Suppressor macrophage treated with lipopolysaccharide for 1 hour (primary cell): ENCODE measurements at places on chromosomes 1 and 21.

GRCh38 chr1:17833661-17834501 lies 78.7 kb downstream of the ACTL8 start:
- DNase-seq = no peak

- DNase-seq = peak; percentile 17
Observed at GRCh38 chr1:76759950-76760349, 107.3 kb upstream of the ST6GALNAC5 start.

GRCh38 chr1:223853748-223854147 lies 8.0 kb upstream of the TP53BP2 start:
- no peak for DNase-seq

DNA sequence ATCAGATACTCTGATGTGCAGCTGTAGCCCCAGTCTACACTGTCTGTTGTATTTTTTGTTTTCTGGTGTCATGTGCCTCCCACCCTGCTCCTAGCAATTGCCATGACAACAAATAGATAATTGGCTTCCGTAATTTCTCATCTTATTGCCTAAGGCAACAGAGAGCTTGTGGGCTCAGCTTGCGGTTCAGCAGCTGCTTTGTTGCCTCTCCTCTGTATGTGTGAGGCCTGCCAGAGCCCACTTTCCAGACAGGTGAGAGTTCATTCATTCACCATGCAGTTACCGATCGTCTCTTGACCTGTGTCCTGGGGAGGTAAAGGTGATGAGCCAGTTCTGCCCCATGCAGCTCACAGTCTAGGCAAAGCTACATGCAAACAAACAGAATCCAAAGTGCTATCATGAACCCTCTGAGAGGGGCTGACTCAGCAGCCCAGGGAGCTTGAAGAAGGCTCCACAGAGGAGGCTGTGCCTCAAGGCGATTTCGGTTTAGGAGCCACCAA lies 11.9 kb downstream of the LGALS8 start:
- no peak for DNase-seq

DNA sequence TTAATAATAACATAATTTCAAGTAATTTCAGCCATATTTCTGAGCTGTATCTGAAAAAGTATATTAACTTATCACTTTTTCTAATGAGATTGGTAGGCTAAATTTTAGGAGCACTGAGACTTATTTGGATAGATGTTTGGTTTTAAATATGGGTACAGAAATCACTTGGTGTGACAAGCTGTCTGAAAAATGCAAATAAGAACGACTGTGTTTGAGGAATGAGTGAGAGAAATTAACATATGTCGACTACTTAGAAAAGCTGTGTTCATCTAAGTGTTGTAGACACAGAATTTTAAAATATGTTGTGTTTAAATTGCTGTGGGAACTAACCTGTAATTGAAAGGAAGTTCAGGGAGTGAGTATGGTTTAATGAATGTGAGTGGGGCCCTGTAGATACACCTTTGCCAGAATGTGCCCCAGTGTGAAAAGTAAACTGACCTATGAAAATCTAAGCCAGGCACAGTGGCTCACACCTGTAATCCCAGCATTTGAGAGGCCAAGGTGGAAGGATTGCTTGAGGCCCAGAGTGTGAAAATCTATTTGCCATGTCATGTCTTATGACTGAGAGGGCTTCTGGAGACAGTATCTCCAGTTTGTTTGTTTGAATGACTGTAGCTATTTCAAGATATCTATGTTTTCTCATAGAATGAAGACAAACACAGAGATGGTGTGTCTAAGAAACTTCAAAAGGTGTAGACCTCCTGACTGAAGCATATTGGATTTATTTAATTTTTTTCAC lies 53.8 kb upstream of the LRRC8C start:
- no peak for DNase-seq

GRCh38 chr21:31580866-31581276 lies 78.6 kb upstream of the SOD1 start:
- peak; percentile 78 for DNase-seq

- DNase-seq = no peak
Observed at GRCh38 chr1:178928976-178929375, 58.1 kb upstream of the ANGPTL1 start.

DNA sequence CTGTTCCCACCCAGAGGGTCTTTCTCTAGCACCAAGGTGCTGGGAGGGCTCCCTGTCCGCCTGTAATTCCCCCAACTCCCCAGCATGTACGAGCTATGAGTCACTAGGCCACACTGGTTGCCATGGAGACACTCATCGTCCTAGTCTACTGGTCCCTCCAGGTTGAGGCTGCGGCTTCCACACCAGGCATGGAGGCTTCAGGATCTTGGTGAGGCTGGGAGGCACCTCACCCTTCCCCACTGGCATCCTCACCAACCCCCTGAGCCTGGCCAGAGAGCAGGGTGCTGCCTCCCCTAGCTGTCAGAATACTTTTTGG lies 75.6 kb upstream of the KAZN start:
- DNase-seq = no peak

DNA sequence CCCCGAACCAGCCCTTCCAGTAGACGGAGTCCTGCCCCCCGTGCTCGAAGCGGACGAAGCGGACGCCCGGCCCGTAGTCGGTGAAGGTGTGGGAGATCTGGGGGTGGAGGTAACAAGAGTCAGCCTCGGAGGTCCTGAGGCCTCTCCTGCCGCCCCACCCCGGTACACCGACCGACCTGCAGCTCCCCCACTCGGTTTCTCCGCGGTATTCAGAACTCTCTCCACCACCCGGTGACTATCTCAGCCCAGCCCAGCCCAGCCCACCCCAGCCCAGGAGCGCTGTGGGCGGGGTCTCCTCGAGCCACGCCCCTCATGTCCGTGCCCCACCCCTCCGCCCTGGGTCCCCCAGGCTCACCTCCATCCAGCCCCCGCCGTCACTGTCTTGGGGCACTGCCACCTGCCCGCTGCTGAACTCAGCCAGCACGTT lies 5.5 kb downstream of the FBXO2 start:
- peak; percentile 54 for DNase-seq

DNA sequence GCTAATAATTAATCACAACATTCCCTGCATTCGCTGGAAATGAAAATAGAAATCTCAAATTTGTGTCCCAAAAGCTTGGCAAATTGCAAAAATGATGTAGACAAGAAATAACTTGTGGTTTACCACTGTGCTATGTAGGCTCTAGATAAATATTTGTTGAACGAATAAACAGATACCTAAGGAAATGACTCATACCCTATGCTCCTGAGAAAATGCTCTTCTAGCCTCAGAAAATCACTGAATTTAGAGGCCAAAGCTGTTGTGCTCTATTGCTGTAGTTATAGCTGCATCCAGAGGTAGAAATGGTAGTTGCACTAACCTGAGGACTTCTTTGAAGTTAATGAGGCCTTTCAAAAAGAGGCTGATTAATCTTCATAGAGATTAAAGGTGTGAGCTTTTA lies 142.0 kb upstream of the ZNHIT6 start:
- no peak for DNase-seq

DNA sequence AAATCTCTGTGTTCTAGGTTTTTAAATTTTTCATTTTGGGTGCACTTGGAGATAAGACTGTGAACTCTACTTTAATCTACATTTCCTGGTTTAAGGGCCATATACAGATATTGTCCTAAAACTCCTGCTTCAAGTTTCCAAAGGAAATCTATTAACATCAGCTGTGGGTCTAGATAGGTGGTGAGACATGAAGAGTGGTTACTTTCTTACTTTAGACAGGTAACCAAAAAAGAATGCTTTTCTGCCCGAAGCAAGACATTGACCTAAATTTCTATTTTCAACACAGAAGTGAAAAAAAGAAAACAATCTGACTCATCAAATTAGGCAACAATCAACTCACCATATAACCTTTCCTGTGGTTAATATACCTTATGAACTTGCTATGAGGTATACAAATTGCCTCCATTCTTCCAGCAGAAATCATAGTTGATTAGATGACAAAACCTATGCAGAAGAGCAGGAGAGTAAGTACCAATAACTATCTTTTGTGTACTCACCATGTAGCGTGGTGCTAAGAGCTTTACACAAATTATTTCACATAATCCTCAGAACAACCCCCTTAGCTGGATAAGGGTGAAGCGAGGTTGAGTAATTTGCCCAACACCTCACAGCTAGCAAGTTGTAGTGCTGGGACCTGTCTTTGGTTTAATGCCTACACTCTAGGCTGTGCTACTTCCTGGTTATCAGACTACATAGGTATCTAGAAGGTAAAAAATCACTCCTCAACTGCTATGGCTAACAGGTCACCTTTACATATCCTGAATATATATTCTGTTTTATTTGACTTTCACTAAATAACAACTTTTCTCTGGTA lies 23.4 kb upstream of the PTPN14 start:
- no peak for DNase-seq

DNA sequence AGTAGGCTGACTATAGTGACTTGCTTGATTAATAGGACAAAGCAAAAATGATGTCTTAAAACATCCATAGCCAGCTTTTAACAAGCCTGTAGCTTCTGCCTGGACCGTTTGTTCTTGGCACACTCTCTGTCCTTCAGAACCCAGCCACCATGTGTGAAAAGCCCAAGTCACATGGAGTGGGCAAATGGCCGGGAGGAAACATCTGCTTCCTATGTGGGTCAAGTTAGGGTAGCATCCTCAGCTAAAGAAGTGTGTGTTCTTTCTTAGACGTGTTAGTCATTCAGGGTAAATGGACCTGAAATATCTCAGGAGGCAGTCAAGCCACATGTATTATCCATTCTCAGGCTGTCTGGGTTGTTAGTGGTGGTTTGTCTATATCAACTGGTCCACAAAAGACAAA lies 23.4 kb downstream of the RD3 start:
- DNase-seq = peak; percentile 17

DNA sequence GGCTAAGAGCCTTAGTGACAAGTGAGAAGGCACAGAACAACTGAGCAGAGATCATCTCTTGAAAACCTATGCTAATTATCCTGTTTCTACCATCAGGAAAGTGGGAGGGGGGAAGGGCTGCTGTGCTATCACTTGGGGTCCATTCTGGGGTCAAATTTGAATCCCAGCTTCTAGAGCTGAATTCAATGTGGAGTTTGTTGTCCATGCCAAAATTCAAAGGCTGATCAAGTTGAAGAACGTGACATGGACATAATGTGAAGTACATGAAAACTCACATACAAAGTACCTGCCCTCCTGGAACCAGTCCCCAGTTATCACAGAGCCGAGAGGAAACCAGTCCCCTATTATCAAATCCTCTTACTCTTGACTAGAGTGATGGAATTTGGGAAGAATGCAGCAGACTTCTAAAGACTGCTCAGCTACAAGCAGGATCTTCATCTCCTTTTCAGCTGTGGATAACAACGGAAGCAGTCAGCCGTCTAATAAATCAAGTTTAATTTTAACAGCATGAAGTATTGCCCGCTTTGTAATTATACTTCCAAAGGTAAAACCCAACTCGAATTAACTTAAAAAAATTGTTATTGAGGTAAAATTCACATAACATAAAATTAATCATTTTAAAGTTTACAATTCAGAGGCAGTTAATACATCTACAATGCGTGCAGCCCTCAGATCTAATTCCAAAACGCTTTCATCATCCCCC lies 78.3 kb downstream of the SLC45A1 start:
- no peak for DNase-seq

GRCh38 chr1:244057474-244058385 lies 6.6 kb downstream of the ZBTB18 start:
- DNase-seq = no peak

DNA sequence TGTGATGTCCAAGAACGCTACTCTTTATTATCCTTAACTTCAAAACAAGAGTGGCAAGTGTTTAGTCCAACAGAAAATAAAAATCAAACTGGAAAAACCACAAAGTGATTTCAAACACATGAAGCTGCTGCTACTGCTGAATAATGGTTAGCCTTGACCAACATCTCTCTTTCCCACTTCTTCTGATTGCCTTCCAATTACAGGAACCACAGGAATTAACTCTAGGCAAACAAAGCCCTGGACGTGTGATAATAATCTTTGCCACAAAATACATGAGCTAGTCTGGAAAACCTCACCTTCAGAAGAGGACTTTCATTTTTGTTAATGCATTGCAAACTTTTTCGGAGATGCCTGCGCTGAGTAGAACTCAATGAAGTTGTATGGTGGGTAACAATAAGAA lies 48.6 kb upstream of the COL11A1 start:
- no peak for DNase-seq

GRCh38 chr1:24558902-24559791 lies 3.3 kb downstream of the NCMAP start:
- peak; percentile 85 for DNase-seq
